Uterus (tissue), 4 donors: ENCODE measurements at places on chromosomes 12 and 14. TPM values are rescaled to one million over a fixed set of nuclear protein-coding genes. Genes with fewer than 3 reads are reported as not detected.

The LRP1-AS gene
- total RNA-seq: not detected

GRCh38 chr14:91352053-91352452 is 65.6 kb downstream of the CCDC88C start:
- peak; percentile 31 for DNase-seq

DNA sequence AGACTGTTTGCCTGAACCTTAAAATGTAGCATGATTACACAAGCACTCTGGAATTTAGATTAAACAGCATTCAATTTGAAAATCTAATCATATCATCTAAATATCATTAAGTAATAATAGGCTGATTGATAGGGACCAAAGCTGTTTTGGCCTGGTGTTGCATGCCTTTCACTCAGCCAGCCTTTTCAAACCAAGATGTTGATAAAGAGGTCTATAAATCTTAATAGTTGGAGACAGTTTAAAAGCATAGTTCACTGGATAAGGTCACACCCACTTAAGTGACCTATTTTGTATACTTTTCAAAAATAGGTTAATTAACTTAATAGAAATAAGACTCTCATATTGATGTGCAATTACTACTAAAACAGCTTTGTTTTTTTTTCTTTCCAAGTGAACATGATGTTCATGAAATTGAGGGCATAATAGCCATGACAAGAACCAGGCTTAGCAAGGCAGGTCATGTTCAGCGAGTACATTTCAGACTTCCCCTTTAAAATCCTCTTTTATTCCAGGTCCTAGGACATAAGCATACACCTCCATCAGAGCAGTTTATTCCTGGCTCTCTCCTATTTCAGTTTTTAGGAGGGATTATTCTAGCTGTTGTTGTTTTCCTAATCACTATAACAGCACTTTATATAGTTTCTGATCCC is 349.0 kb downstream of the RAD51B start:
- no peak for DNase-seq

The ARMH4 gene
- total RNA-seq: 10.9 TPM

DNA sequence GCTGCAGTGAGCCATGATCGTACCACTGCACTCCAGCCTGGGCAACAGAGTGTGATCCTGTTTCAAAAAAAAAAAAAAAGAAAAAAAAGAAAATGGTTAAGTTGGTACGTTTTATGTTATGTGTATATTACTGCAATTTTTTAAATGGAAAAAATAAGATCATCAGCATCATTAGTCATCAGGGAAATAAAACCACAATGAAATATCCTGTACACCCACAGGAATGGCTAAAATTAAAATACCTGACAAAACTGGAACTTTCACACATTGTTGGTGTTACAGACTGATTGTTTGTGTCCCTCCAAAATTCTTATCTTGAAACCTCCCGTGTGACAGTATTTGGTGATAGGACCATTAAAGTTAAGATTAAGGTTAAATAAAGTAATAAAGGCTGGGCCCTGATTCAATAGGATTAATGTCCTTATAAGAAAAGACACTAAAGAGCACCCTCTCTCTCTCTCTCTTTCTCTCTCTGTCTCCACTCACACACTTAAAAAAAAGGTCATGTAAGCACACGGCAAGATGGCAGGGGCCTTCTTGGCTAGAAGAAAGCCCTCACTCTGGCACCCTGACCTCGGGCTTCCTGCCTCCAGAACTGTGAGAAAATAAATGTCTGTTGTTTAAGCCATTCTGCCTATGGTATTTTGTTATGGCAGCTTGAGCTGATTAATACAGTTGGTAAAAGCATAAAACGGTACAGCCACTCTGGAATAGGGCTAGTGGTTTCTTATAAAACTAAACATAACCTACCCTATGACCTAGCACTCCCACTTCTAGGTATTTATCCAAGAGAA is 48.3 kb upstream of the ZFP36L1 start:
- no peak for DNase-seq
